ENCODE measurements at places on chromosomes 4 and X.

- no peak for DNase-seq
Observed at GRCh38 chrX:21764008-21764407, 6.1 kb upstream of the SMPX start.

DNA sequence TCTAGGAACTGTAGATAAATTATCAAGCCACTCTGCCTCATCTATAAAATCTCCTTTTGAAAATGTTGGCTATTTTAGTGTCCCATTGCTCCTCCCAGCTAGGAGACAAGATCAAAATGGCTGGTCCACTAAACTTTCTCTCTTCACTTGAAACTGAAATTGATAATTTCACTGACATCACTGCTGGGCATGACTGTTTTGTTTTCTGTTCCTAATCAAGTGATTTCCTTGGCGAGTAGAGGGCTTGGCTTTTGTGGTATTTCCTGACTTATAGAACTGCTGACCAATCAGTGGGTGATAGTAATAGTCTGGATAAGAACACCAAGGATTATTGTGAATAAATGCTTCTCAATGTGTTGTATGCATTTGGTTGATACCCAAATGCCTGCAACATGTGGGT is 2152.9 kb downstream of the ARAP2 start:
- DNase-seq: no peak

DNA sequence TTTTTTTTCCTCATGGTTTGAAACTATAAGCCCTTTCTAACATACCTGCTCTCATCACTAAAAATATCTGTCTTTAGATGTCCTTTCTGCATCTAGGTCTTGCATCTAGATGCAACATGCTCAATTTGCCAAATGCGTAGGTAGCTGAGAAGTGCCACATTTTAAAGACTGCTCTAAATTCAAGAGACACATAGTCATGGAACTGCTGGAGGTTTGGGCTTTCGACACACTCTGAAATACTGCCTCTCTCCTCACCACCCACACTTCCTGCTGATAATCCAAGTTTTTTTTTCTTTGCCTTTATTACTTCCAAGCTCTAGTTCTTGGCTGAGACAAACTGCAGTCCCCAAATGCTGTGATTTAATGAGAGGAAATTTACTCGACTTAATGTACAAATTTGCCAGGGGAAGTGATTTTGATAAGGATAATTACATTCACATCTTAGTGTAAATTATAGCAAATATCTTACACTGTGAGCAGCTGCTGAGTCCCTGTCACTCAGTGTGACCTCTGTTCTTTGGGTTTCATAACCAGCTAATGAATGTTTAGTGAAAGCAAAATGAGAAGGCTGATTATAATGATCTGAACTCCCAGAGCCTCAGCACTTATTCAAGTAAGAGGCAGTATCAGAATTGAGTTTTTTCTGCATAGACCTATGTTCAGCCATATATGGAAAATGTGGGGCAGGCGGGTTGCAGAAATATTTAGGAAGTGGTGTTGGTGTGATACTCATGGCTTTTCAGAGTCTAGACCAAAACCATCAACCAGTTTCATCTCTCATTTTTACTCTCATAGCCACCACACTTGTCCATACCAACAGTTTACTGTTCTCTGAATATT is 31.3 kb downstream of the DRD5 start:
- peak; percentile 5 for DNase-seq

DNA sequence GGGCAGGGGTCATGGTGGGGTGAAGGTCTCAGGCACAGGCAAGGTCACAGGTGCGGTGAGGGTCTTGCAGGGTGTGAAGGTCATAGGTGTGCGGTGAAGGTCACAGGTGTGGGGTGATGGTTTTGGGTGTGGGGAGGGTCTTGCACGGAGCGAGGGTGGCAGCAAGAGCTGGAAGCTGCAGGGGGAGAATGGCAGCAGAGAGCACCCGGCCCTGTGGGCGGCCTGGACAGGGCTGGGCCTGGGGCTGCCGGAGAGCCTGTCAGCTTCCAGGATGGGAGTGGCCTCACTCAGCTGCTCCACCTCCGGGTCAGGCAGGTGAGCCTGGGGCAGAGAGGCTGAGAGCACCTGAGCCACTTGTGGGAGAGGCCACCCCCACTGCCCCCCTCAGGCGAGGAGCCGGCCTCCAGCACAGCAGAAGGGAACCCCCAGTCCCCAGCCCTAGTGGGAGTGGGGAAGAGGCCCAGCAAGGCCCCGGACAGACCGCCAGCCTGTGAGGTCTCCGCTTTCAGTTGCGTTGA is 1.5 kb downstream of the MSANTD1 start:
- DNase-seq: no peak

- DNase-seq: no peak
Observed at GRCh38 chrX:69535661-69536060, 31.5 kb downstream of the NALF2 start.

- DNase-seq: no peak
Observed at GRCh38 chr4:137980641-137981040, 261.5 kb downstream of the SLC7A11 start.

DNA sequence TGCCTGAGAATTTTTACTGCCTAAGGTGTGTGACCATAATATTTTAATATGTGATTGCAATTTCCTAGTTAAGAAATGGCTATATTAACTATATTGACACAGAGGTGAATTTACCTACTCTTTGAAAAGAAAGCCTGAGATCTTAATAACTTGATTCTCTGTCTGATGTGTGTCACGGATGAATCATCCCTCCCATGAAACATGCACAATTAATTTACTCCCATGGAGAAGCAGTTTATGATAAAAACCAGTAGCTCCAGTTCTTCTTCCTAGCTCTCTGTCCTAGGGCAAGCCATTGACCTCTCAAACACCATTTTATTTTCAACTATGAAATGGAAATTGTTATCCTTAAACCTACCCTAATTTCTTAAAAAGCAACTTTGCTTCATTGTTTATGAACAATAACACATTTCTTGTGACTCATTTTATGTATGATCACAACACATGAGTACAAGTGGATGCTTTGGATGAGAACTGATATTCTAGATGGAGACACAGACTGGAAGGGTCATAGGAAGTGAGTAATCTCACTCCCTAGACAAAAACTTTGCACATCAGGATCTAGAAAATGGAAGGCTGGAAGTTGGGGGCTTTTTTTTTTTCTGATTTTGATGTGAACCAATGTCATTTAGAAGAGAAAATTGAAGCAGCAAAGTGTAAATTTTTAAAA is 438.3 kb downstream of the GPAT3 start:
- no peak for DNase-seq

- DNase-seq: peak; percentile 34
Observed at GRCh38 chr4:174086829-174087799, 196.4 kb downstream of the FBXO8 start.

DNA sequence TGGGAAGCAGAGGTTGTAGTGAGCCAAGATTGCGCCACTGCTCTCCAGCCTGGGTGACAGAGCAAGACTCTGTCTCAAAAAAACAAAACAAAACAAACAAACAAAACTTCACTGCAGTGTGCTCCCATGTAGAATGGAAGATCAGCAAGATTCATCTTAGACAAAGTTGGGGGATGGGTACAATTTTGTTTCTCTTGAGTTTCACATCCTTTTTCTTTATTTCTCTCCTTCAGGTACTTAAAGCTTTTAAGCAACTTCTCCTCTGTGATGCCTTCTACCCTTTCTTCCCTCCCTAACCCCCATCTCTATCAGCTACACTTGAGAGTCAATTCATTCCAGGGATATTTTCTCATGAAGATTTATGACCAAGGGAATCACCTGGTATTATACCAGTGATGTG is 15.5 kb upstream of the RBBP7 start:
- no peak for DNase-seq

DNA sequence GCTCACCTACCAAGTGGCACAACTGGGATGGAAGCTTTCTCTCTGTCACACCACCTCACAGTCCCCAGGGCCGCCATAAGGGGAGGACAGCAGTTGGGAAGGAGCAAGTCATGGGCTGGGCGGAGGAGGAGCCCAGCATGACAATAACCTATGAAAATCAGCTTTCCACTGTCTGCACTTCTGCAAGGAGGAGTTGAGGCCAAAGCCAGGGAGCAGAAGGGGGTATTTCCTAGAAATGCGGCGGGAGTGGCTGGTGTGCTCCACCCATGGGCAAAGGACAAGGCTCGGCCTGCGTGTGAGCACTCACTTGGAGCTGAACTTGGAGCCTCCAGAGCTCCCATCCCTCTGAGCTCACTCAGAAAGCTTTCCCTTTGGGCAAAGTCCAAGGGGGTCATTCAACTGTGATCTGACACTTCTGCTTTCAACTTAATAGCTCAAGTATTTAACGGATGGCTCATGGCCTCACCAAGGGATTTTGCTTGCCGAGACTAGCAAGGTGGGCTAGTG is 18.5 kb downstream of the APLN start:
- DNase-seq: no peak

GRCh38 chr4:121154103-121154515 is 10.0 kb downstream of the TNIP3 start:
- DNase-seq: peak; percentile 59

- peak; percentile 93 for DNase-seq
Observed at GRCh38 chrX:12955882-12956703, 18.8 kb upstream of the TMSB4X start.

- no peak for DNase-seq
Observed at GRCh38 chrX:4028151-4028550, 314.7 kb upstream of the PRKX start.
